Neural cell (in vitro differentiated cells): ENCODE measurements at places on chromosomes 7 and 10. TPM values are rescaled to one million over a fixed set of nuclear protein-coding genes. Genes with fewer than 3 reads are reported as not detected.

The MYL10 gene
- not detected in 2 replicates for polyA plus RNA-seq

The ASB10 gene
- not detected in 2 replicates for polyA plus RNA-seq

The CRYGN gene
- not detected in 2 replicates for polyA plus RNA-seq

The NYAP1 gene
- polyA plus RNA-seq: 70.1 and 86.6 TPM in 2 replicates

The STK31 gene
- polyA plus RNA-seq: 0.76 and 1.4 TPM in 2 replicates

The FAM25A gene
- not detected in 2 replicates for polyA plus RNA-seq

The HMX3 gene
- polyA plus RNA-seq: not detected in 2 replicates

The INSYN2A gene
- polyA plus RNA-seq: 3.7 and 4.2 TPM in 2 replicates

The FEZF1 gene
- 0.78 and 1.1 TPM in 2 replicates for polyA plus RNA-seq

The PNLIPRP2 gene
- polyA plus RNA-seq: not detected in 2 replicates

The SSC4D gene
- polyA plus RNA-seq: 2.5 TPM in 1 of 2 replicates, not detected in the other

The TEX36 gene
- polyA plus RNA-seq: not detected in 2 replicates

The UBE3C gene
- polyA plus RNA-seq: 39.0 and 46.3 TPM in 2 replicates

The TSPAN13 gene
- 281 and 315 TPM in 2 replicates for polyA plus RNA-seq

The IKZF5 gene
- 11.0 and 12.9 TPM in 2 replicates for polyA plus RNA-seq

The MGAM2 gene
- 0.66 and 0.76 TPM in 2 replicates for polyA plus RNA-seq

The OR9A2 gene
- polyA plus RNA-seq: not detected in 2 replicates

The KLF14 gene
- polyA plus RNA-seq: 0.48 TPM in 1 of 2 replicates, not detected in the other

The INHBA gene
- polyA plus RNA-seq: 0.19 and 0.30 TPM in 2 replicates

The CCNY gene
- polyA plus RNA-seq: 36.1 and 36.4 TPM in 2 replicates

The LIPM gene
- not detected in 2 replicates for polyA plus RNA-seq

The ABCB1 gene
- polyA plus RNA-seq: 1.6 and 6.1 TPM in 2 replicates

The SMNDC1 gene
- 17.5 and 25.9 TPM in 2 replicates for polyA plus RNA-seq

The CYTH3 gene
- polyA plus RNA-seq: 33.9 and 41.9 TPM in 2 replicates

The C10orf143 gene
- polyA plus RNA-seq: 0.44 and 1.4 TPM in 2 replicates
